Activated naive CD4-positive, alpha-beta T cell treated with anti-CD3 and anti-CD28 coated beads, Interleukin-2, amount 50 U/mL, for 72 hours (primary cell): ENCODE measurements at places on chromosomes 11 and 22. TPM values are rescaled to one million over a fixed set of nuclear protein-coding genes. Genes with fewer than 3 reads are reported as not detected.

DNA sequence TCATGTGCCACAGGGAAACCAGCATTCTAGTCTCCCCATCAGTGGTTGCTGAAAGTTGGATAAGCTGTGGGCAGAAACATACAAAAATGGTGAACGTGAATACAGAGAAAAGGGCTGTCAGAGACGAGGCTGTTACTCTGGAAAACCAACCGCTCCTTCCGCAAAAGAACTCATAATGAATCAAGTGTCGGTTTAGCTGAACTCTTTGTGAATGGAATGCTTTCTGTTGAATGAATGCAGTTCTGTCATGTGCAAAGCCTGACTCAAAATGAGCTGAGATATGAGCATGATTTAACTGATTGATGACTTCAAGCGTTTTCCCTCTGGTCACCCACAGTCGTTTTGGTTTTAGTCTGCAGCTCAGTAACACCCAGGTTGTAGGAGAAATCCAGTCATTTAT is 298.3 kb downstream of the ETS1 start:
- peak; percentile 46 for DNase-seq

- peak; percentile 49 for DNase-seq
Measured at GRCh38 chr11:2166091-2166851, 5.3 kb upstream of the INS start.

- no peak for DNase-seq
Measured at GRCh38 chr11:46079662-46080061, 41.6 kb downstream of the PHF21A start.

- no peak for DNase-seq
Measured at GRCh38 chr22:39480557-39480956, 21.5 kb upstream of the MIEF1 start.

GRCh38 chr22:33909075-33909458 is 11.2 kb downstream of the LARGE1 start:
- DNase-seq, result no peak

DNA sequence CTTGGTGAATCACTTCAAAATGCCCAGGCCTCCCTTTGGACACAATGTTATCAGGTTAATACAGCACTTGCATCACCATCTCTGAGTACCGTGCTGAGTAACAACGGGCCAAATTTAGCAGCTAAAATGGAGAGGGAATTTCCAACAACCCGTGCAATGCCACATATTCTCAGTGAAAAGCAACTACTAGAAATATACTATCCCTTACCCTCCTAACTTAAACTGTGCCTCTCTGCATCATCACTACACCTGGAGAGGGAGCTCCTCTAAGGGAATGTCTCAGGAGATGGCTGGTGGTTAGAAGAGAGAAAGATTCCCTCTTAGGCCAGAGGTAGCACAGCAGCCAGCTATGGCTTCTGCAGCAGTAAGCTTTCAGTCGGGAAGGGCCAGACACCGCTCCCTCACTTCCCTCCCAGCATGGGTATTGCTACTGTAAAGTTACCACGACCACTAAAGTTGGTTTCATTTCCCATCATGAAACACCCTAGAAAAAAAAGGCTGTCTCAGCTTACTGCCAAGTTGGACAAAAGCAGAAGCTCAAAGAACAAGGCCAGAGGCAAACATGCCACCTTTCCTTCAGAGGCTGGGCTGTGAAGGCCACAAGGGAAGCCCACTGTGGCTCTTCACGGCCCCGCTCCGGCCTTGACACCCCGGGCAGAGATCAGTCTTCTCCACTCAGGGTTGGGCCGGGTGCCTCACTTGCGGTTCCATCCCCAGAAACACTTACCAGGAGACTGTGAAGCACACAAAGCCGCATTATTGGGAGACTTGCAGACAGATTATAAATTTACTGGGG is 3.9 kb downstream of the MAML2 start:
- DNase-seq, result peak; percentile 19

GRCh38 chr11:64763526-64764039 is 3.8 kb upstream of the PYGM start:
- DNase-seq, result no peak

DNA sequence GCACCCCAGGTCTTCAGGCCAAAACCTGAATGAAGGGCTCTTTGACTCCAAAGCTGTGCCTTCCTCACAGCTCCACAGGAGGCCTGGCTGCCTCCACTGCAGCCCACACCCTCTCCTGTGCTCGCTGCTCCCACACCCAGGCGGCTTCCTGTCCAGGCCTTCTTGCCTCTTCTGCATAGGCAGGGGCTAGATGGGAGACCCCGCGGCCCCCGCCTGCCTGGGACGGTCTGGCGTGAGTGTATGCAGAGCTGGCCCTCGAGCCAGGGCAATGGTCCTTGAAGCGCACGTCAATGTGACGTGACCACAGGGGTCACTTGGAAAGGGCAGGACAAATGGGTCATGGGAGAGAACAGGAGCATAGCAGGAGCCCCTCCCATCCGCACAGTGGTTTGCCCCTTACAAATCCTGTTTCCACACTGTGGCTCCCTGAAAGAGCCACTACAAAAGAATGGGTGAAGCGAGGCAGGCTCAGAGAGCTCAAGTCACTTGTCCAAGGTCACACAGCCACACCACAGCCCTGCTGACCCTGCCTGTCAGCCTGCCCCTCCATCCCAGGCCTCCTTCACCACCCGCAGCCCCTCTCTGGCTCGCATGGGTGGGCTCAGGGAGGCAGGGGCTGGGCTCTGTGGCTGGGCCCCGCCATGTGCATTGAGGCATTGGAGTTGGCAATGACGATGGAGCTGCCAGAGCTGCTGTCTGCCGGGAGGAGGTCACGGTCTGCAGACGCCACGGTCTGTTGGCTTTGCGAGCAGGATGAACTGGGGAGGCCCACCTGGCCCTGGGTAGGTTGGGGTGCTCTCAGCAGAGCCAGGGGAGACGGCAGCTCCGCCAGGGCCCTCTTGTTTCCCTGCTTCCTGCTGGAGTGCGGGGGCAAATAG is 71.2 kb upstream of the WNT11 start:
- no peak for DNase-seq

DNA sequence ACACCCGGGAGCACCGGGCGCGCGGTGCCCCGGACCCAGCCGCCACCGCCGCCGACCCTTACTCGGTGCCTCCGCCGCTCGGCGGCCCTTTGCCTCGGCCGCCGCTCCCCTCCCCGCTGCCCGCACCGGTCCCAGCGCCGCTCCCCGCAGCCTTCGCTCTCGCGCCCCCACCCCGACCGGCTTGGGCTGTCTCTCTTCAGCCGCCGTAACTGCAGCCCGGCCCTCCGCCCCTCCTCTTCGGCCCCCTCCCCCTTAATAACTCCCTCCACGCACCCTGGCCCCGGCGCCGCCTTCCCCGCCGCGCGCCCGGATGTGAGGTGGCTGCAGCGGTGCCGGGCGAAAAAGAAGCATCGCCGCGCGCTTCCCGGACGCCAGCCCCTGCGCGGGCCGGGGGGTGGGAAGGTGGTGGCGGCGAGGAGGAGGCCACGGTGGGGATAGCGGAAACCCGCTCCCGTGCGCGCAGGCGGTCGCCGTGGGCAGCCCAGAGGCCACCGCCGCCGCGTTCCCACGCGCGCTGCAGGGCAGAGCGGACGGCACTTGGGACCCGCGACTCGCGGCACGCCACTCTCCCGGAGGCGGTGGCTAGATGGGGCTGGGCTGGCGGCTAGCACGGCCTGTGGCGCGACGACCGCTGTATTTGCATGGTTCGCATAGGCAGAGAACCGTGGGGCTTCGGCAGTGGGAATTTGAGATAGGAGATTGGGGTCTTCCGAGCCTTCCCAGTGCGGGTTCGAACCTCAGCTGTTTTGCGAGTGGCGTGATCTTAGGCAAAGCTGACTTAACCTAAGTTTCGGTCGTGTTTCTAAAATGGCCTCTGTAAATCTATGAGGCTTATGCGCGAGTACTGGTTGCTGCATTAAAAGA is at the start of gene EIF4ENIF1:
TSS of gene EIF4ENIF1 (minus strand) at position 211 of the 864 bp plus-strand sequence. CDS start 1,124 bp downstream, outside the sequence.
- peak; percentile 74 for DNase-seq

GRCh38 chr11:103961010-103961409 is 75.4 kb upstream of the DDI1 start:
- DNase-seq, result no peak

- DNase-seq, result no peak
Measured at GRCh38 chr22:40410272-40410671, 39.9 kb downstream of the SGSM3 start.

- no peak for DNase-seq
Measured at GRCh38 chr22:42366806-42367581, 65.2 kb downstream of the NFAM1 start.

- no peak for DNase-seq
Measured at GRCh38 chr11:115208808-115209259, 295.4 kb downstream of the CADM1 start.

- no peak for DNase-seq
Measured at GRCh38 chr22:36736701-36737320, 33.3 kb upstream of the CACNG2 start.

DNA sequence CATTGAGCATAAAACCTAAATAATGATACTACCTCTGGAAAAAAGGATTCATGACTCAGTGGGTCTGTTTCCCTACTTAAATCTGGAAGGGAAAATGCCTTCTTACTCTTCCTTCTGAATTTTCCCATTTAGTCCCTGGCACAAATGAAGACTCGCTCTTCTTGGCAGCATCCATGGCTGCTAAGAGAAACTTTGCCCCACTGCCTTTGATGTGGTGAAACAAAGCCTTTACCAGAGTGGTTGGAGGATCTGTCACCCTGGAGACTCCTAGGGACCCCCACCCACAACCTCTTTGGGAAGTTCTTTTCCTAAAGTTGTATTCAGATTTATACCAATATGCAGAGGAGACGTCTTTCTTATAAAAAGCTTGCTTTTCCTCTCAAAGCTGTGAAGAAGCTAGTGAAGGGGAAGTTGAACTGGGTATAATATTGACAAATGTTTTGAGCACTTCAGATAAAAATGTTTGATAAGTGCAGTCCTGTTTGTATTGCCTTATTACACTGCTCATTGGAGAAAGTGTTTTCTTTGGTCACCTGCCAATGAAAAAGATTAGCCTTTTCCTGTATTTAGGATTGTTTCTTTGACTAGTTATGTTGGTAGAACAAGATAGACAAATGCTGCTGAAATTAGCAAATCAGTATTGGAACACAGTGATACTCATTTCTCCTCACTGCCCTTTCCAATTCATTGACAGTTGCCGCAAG is 77.3 kb downstream of the ARFGAP2 start:
- DNase-seq, result no peak

DNA sequence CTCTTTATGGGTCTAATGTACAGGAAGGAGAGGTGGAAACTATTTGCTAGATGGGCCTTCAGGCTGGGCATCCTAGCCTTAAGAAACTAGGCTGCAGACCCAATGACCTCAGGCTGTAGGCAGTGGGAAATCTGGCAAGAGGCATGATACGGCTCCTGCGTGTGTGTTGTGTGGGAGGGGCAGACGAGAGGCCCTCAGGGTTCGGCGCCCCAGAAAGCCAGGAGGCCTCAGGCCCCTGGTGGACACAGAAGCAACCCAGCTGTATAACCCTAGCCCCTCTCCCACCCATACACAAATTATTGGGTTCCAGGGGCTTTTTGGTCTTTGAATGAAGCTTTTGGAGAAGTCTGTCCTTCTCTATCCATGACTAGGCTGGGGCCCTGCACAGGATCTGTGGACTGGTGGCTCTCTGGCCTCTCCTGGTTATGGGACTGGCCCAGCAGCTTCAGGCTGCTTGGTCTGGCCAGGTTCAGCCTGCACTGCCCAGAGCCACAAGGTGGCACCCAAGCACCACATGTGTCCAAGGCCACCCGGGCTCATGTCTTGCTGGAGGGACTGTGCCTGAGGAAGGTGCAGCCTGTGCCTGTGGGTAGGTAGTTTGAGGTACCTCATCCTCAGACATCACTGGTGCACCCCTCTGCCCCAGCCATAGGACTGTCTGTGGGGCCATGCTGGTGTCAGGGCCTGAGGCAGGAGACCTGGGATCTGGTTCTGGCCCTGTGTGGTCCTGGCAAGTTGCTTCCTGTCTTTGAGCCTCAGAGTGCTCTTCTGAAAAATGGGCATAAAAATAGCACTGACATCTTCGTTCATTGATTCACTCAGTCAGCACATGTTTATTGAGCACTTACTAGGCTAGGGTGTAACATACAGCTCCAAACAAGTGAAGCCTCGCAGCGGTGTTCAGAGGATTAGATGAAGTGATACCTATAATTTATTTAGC is 87.5 kb downstream of the RRM1 start:
- DNase-seq, result no peak

GRCh38 chr22:27135031-27135981 is 477.9 kb downstream of the MIAT start:
- no peak for DNase-seq

DNA sequence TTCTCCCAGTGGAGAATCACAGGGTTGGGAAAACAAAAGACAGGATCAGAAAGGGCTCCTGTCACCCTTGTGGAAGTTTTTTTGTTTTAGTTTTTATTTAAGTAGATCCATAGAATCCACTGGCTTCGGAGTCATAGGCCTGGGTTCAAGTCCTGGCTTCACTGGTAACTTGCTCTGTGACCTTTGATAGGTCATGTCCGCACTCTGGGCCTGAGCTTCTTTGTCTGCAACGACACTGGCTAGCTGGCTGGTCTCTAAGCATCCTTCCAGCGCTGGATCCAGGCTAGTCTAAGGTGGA is 1.4 kb downstream of the ZFTA start:
- no peak for DNase-seq

- no peak for DNase-seq
Measured at GRCh38 chr22:20025401-20026203, 4.7 kb downstream of the TANGO2 start.

DNA sequence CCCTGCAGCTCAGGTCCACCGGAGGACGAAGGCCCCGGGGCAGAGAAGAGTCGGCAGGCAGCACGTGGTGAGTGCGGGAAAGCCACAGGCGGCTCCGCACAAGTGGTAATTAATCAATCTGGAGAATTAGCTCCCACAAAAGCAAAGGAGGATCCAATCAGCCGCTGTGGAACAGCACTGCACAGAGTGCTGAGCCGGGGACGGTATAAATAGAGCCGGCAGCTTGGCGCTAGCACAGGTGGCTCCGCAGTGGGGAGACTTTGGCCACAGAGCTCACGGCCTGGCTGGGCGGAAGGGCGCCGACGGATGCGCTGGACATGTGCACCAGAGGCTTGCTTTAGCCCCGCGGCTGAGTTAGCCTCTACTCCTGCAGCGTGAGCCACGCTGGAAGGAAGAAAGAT is 48.9 kb downstream of the IGSF9B start:
- DNase-seq, result no peak

- DNase-seq, result no peak
Measured at GRCh38 chr11:122756417-122756816, 81.9 kb upstream of the CRTAM start.

GRCh38 chr11:7019500-7020182 is 505 bp downstream of the ZNF214 start:
- no peak for DNase-seq

ARCN1 gene
- 180 TPM for total RNA-seq

PCF11 gene
- total RNA-seq, result 63.1 TPM

LRP4 gene
- total RNA-seq, result not detected

MS4A2 gene
- total RNA-seq, result not detected

HEPHL1 gene
- total RNA-seq, result not detected

CD3D gene
- total RNA-seq, result 337 TPM

FAR1 gene
- total RNA-seq, result 54.9 TPM

NRGN gene
- 12.0 TPM for total RNA-seq

SYT8 gene
- total RNA-seq, result not detected

MGAT3 gene
- 2.8 TPM for total RNA-seq

RAB36 gene
- 0.25 TPM for total RNA-seq
